Right atrium auricular region (tissue), 2 donors: ENCODE measurements at places on chromosomes 11 and 22. TPM values are rescaled to one million over a fixed set of nuclear protein-coding genes. Genes with fewer than 3 reads are reported as not detected.

DNA sequence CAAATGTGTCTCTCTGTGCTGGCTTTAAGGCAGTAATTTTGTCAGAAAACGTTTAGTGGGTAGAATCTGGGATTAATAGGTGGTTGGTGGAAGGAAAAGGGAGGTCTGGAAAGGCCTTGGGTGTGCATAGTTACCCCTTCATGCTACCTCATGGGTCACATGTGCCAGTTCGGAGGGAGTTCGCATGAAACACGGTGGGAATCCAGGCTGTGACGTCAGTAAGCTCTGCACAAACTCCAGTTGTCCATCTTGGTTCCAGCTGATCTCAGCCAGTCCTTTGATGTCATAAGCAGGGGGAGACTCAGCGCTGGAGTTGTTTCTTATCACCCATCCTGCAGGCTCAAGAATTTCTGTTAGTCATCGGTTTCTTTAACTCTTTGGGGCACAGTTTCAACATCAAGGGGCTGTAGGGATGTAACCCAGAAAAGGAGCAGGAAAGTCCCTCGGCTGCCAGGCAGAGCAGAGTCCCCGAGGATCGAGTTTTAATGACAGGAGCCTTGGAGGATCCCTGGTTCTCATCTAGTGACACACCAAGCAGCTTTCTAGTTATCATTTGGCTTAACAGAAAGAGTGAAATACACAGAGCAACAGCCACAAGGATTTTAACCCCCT lies 28.9 kb downstream of the MOV10L1 start:
- peak; percentile 77 for DNase-seq

DNA sequence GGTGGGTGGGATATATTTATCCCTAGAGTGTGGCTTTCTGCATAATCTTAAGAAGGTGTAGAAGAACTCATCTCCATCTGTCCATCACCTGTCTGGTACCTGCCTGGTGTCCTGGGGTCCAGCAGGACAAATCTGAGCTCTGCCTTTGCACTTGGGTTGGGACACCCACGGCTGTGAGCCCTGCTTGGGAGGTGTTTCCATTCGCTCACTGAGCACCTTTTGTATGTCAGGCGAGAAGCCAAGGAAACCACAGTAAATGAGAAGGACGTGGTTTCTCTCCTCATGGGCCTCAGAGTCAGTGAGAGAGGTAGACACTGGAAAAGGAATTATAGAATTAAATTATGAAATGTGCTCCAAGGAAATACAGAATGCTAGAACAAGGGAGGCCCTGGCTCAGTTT lies 555.9 kb downstream of the MIAT start:
- DNase-seq: no peak

- no peak for DNase-seq
Measured at GRCh38 chr22:18096823-18097222, 13.8 kb upstream of the TUBA8 start.

Gene KAT5
- 50.1 TPM for total RNA-seq

- no peak for DNase-seq
Measured at GRCh38 chr22:31439808-31440207, 40.4 kb downstream of the DRG1 start.

Gene DCHS1
- total RNA-seq: 9.3 TPM

Gene MMP10
- total RNA-seq: not detected

DNA sequence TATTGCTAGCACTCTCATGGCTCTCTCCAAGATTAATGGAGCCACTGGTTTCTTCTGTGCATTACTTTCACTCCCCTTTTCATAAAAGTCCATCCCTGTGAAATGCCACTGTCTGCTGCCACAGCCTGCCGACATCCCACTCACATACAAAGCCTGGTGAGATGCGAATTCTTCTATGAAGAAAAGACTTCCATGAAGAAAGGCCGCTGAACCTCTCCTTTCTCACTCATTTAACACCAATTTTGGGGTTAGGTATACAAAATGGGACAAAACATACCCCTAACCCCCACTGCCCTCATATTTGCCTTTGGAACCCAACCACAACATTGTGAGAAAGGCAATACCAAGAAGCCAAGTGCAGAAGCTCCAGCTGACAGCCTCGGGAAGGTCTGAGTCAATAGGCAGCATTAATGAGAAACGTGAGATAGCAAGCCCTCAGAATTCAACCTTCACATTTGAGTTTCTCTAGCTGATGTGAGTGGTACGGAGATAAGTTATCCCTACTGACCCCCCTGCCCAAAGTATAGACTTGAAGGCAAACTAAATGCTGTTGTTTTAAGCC lies 156.4 kb downstream of the ATG16L2 start:
- DNase-seq: no peak

- no peak for DNase-seq
Measured at GRCh38 chr11:3095712-3096361, 38.6 kb upstream of the CARS1 start.

GRCh38 chr11:67634366-67635230 lies 4.9 kb upstream of the NUDT8 start:
- DNase-seq: no peak

DNA sequence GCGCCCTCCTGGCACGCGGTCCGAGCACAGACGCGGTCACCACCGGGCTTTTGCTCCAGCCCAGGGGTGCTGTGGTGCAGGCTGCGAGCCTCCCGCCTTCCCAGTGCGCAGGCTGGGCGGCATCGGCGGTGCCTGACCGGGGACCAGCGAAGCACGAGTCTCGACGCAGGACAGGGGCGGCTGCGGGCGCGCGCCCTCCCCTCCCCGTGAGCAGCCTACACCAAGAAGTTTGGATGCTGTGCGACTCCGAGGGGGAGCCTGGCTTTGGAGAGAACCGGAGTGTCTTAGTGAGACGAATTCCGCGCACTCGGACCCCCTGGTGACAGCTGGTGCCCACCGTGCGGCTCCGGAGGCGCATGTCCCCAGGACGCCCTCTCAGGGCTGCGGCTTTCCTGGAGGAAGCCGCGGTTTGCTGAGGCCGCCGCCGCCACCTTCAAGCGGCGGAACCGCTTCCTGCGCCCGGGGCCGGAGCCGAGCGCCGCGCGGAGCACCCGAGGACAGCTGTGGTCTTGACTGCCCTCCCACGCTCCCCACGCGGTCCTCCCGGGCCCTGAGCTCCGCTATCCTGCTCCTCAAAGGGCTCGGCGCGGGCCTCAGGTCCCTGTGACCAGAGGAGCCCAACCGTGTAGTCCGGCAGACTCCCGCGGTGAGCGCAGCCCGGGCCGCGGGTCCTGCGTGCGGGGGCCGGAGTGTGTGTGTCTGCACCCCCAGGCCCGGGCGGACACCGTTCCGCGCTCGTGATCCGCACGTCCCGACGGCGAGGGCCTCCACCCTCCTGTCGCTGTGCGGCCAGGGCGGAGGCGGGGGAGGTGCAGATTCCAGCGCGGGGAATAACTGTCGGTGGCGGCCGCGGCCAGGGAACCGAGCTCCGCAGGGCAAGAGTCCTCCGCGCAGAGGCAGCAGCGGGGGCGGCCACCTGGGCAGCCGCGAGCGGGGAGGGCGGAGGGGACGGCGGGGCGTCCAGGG lies 1.7 kb downstream of the FGF3 start:
- no peak for DNase-seq

- no peak for DNase-seq
Measured at GRCh38 chr22:41230401-41230785, 10.3 kb downstream of the CHADL start.

GRCh38 chr11:28228196-28228895 lies 120.2 kb downstream of the METTL15 start:
- DNase-seq: no peak

DNA sequence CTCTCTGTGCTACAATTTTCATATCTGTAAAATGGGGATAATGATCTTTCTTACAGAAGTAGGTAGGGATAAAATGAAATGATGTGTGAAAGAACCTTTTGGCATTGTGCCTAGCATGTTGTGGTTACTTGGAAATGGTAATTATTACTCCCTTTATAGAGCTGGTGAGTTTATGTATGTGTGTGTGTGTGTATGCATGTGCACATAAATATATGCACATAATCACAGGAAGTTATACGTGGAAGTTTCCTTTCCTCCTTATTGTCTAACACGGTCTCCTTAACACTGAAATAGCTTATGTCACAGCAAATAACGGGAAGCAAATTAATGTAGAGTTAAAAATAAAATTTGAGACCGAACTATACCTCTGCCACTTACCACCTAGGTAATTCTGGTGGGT lies 163.7 kb upstream of the ZBED5 start:
- no peak for DNase-seq

Gene HDAC10
- 9.1 TPM for total RNA-seq

Gene ADORA2A
- total RNA-seq: 5.9 TPM

DNA sequence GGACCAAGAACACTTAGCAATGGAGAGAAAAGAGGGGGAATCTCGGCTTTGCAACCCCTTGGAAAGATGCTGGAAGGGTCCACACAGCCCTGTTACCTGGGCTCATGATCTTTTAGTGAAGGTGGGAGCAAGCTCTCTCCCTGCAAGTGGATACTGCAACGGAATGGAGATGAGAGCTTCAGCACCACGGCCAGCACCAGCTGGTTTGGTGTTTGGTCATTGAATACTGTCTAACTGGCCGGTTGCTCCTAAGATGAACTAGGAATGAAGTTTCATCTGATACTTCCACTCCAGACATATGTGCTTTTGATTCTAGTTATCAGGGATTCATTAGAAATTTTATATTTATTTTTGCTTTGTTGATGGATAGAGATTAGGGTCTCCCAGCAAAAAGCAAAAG lies 16.3 kb downstream of the HTR3A start:
- no peak for DNase-seq

- DNase-seq: no peak
Measured at GRCh38 chr11:26297189-26297975, 34.5 kb upstream of the ANO3 start.

DNA sequence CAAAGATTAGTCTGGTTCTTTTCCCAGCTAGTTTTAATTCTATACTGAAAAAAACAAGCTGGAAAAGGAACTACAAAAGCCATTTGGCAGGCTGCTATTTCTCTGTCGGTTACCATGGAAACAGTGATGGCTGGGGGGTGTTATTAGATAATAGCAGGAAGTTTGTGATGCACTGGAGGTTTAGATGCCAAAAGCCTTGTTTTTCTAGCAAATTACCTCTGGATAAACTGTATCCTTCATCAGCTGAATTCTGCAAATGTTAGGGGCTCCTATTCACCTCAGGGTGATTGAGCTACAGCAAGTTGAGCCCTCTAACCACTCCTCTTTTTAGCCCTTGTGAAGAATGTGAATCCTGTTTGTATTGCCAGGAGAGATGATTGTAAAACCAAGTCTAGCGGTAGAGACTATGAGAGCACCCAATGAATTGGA lies 25.2 kb downstream of the ALKBH3 start:
- DNase-seq: no peak

Gene IGLL1
- total RNA-seq: not detected

DNA sequence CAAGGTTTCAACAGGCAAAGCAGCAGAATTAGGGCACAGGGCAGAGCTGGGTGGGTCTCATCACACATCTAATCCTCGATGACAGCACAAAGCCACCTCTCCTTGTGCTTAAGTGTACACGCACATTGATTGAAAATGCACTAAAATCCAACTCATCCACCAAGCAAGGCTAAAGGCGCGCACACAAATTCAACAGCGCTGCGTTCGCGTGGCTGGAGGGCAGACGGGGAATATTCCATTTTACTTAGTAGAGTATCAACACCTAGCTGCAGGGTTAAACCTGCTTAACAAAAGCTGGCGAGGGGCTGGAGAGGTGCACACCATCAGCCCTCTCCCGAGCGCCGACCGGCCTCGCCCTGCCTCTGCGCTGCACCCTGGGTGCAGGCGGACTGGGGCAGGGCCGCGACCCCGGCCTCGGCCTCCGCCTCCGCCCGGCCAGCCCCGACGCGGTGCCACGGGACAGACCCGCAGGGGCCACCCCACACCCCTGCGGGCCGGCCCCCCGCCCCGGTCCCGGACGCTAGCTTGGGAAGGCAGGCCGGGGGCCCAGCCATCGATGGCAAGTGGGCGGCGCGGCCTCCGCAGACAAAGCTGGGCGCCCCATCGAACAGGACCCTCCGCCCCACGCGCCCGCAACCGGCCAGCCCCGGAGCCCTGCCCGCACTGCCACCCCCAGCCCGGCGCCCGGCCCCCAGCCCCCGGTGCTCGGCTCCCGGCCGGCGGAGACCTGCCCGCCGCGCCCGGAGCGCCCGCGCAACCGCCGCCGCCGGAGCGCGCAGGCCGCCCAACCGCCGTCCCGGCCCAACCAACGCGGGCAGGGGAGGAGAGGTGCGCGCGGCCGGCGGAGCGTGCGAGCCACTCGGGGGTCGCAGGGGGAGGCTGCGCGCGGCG lies 929 bp downstream of the PRDM10 start:
- no peak for DNase-seq

Gene C22orf42
- not detected for total RNA-seq

DNA sequence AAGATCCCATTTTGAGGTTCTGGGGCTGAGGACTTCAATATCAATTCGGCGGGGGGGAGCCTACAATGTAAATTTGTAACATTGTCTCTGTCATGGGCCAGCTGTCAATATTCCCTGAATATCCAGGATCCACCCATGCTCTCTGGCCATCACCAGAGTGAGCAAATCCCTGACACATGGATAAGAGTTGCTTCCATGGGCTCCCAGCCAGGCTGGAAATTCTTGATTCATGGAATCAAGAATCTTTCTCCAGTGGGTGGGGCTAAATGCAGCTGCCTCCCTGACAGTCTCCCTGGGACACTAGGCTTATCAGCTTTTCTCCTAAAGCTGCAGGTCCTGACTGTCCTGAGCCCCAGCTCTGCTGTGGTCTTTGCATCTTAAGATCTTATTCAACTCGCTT lies 86.9 kb upstream of the IGLL5 start:
- no peak for DNase-seq

DNA sequence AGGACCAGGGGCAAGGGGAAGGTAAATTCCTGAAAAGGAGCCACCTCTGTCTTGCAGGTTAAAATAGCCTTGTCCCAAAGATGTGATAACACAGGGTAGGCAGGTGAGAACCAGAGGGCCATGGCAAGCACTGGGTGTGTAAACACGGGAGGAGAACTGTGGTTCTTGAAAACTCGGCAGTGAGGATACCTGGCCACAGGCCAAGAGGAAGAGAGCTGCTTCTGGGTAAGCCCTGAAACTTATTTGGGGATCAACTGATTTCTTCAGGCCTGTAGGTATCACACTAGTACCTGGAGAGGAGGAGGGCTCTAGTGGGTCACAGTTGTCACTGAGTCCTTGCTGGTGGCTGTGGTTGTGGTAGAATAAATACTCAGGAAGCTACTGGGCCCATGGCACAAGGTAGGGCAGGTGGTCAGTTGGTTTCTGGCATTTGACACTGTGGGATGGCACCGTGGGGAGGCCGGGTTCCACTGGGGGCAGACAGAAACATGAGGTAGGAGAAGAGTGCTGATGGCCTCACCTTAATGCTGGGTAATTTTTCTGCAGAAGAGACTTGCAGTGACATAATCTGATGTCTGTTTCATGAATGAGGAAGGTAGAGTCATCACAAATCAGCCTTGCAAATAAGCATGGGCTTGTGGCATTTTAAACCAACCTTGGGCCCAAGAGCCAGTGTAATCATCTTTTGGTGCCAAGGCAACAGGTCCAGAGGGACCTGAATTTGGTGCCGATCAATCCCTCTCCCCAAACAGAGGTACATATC lies 22.0 kb downstream of the AMPD3 start:
- DNase-seq: no peak
